MCF 10A (cell line): ENCODE measurements at places on chromosomes 4 and X. TPM values are rescaled to one million over a fixed set of nuclear protein-coding genes. Genes with fewer than 3 reads are reported as not detected.
A peak's percentile ranks its signal among the peaks of the same experiment; 100 is the strongest.

GRCh38 chr4:11881364-11881763 lies 452.7 kb upstream of the HS3ST1 start:
- no peak overlapping the region for H3K4me3 ChIP-seq
- no peak overlapping the region for H3K27ac ChIP-seq
- DNase-seq = no peak
- H3K27me3 ChIP-seq = no peaks in the 10 kb centered on the region
- no peaks in the 10 kb centered on the region for H3K36me3 ChIP-seq
- no peaks in the 10 kb centered on the region for H3K4me1 ChIP-seq

DNA sequence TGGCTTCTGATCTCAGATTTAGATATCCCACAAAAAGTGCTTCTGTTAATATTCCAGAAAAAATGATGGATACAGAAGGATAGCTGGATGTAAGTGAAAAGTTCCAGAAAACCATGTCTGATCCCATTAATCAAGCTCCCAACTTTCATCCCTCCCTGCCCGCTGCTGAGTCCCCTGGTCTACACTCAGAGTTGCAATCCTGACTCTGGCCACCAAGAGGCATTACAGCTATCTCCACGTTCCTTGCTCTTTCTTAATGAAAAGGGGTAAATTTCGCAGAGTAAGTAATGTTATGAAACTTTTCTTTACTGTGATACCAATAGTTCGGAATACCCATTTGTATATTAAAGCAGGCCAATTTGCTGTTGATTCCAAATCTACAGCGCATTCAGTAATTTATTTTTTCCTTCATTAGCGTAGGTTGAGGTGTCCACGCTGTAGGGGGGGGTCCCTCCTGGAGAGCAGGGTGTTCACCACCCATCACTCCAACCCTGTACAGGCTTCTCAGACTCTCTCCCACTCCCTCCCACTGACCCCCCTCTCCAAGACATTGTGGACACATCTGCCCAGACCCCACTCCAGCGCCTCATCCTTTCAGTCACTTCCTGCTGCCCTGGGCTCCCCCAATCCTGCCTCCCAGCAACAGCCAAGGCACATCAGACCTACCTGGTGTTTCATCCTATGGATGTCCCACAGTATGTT lies 55.1 kb downstream of the RAB40A start:
- peak overlapping the region; percentile 38 for H3K27ac ChIP-seq
- no peaks in the 10 kb centered on the region for H3K36me3 ChIP-seq
- peaks cover 45% of the 10 kb centered on the region for H3K27me3 ChIP-seq

DNA sequence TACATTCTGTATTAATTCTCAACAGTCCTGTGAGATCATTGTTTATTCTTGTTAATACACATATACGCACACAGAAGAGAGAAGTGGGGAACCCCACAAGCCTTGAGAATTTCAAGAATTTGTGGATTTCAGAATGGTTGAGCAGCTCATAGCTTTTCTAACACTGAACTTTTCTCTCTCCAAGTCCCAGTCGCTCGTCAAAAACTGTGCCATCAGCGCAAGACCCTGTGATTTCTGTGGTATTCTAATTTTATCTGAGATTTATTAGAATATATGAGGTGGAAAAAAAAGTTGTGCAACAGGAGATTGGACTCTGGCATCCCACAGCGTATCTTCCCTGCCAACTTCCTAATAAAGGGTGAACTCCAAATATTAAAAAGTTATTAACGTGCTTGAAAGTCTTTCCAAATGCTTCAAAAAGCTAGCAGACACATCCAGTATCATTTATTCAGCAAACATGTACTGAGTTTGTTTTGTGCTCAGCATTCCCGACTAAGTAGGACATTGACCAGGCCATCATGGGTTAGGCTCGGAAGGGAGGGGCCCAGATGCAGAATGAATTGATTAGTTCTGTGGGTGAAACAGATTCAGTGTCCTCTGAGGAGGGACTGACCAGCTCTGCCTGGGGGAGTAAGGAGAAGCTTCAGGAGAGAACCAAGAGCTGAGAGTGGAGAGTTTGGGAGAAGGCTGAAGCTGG lies 165.6 kb downstream of the CBR4 start:
- no peak for DNase-seq
- H3K36me3 ChIP-seq = peaks cover 74% of the 10 kb centered on the region
- peaks cover 60% of the 10 kb centered on the region for H3K4me1 ChIP-seq
- peak overlapping the region; percentile 87 for H3K27ac ChIP-seq
- no peak overlapping the region for H3K4me3 ChIP-seq

DNA sequence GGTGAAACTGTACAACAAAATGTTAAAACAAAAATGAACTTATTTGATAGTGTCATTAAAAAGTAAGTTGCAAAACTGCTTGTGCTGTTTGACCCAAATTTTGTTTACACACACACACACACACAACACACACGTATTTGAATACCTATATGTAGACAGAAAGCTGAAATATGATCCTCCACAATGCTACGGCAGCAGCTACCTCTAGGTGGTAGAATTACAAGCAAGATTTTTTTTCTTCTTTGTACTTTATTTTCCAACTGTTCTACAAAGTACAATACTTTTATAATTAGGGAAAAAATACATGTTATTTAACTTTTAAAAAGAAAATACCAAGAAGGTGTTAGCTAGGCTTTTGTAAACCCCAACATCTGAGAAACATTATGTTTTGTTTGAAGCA lies 1.2 kb downstream of the CYTL1 start:
- no peaks in the 10 kb centered on the region for H3K36me3 ChIP-seq
- H3K4me1 ChIP-seq = no peaks in the 10 kb centered on the region
- H3K4me3 ChIP-seq = no peak overlapping the region
- no peak for DNase-seq
- H3K27me3 ChIP-seq = peaks cover 38% of the 10 kb centered on the region
- no peak overlapping the region for H3K27ac ChIP-seq

DNA sequence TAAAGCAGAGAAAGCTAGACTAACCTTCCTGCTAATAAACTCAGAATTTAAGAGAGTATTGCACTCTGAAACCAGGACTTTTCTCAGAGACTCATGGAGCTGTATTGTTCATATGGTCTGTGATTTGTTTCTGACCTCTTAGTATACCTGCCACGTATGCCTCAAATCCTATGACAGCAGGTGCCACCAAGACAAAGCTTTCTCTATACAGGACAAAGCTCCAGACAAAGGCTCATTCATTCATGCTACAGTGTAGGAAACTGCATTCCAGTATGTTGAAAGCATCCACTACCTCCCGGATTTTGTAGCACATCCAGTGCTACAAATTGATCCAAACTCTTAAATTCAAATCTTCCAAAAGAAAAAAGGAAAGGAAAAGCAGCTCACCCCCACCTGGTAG lies 178.3 kb downstream of the CHIC2 start:
- peaks cover 24% of the 10 kb centered on the region for H3K27me3 ChIP-seq
- no peak overlapping the region for H3K4me3 ChIP-seq
- DNase-seq = no peak
- H3K27ac ChIP-seq = no peak overlapping the region

- H3K36me3 ChIP-seq = no peaks in the 10 kb centered on the region
- no peak overlapping the region for H3K27ac ChIP-seq
- H3K4me3 ChIP-seq = no peak overlapping the region
- H3K27me3 ChIP-seq = peaks cover 17% of the 10 kb centered on the region
- DNase-seq = no peak
Measured at GRCh38 chrX:18206657-18207056, 14.0 kb downstream of the BEND2 start.

DNA sequence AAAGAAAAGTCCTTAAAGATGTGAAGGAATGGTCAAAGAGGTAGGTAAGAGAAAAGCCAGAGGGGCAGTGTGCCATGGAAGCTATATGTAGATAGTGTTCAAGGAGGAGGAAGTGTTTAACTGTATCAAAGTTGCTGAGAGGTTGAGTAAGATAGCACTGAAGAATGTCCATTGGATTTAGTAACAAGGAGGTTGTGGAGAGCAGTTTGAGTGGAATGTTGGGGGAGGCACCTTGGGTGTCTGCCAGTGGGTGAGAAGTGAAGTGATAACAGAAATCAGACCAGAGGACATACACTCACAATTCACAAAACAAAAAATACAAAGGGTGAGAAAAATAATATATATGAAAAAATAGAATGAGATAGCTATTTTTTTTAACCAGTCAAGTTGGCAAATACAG lies 121.3 kb upstream of the AMOT start:
- no peak for DNase-seq
- no peaks in the 10 kb centered on the region for H3K36me3 ChIP-seq

Gene PCGF3
- total RNA-seq = 26.5 and 33.5 TPM in 2 replicates

Gene FAM156B
- total RNA-seq = 13.3 and 16.5 TPM in 2 replicates

Gene DUX4
- not detected in 2 replicates for total RNA-seq
